ENCODE measurements at places on chromosomes 7 and 10. TPM values are rescaled to one million over a fixed set of nuclear protein-coding genes. Genes with fewer than 3 reads are reported as not detected.

The PSD gene
- total RNA-seq = 8.8 TPM

- no peak for DNase-seq
- H3K4me3 ChIP-seq = no peak overlapping the region
- no peak overlapping the region for H3K27ac ChIP-seq
- no peaks in the 10 kb centered on the region for H3K4me1 ChIP-seq
- no peaks in the 10 kb centered on the region for H3K27me3 ChIP-seq
Observed at GRCh38 chr10:2759233-2759632, 308.1 kb upstream of the PFKP start.

DNA sequence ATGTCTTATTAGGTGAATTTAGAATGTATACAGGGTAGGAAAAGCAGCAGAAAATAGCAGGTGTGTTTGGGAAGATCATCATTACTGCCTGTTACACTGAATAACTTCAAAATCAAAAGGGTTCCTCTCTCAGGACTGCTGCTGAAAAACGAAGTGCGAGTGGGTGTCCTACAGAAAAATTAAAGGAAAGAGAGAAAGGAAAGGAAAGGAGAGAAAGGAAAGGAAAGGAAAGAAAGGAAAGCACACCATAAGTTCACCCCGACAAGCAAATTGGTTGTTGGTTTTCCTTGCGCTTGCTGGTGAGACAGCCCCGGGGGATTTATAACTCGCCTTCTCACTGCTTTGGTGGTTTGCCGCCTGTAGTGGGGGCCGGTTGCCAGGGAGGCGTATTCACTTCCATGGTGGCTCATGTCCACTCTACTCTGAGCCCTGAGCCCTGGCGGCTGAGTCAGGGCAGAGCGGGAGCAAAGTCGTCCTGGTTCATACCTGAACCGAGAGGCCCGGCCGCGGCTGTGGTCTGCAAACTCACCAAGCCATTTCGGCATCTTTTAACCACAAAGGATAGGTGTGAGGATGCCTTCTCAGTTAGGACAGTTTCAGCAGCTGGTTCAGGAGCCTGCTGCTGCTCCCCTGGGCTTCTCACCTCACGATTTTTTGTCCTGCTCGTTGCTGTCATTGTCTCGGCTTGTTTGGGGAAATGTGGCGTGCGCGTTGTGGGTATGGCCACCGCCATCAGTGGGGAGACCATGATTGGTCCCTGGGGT is 26.1 kb downstream of the INPP5A start:
- H3K4me3 ChIP-seq = no peak overlapping the region
- H3K4me1 ChIP-seq = peaks cover 6% of the 10 kb centered on the region
- H3K27ac ChIP-seq = no peak overlapping the region
- H3K27me3 ChIP-seq = no peaks in the 10 kb centered on the region
- DNase-seq = peak; percentile 37
- no peaks in the 10 kb centered on the region for H3K36me3 ChIP-seq

- no peak overlapping the region for H3K4me3 ChIP-seq
- H3K27me3 ChIP-seq = no peaks in the 10 kb centered on the region
- H3K36me3 ChIP-seq = no peaks in the 10 kb centered on the region
- peaks cover 7% of the 10 kb centered on the region for H3K4me1 ChIP-seq
Observed at GRCh38 chr10:88027570-88027969, 164.1 kb downstream of the PTEN start.

- H3K4me3 ChIP-seq = no peak overlapping the region
- H3K4me1 ChIP-seq = peaks cover 10% of the 10 kb centered on the region
- no peaks in the 10 kb centered on the region for H3K36me3 ChIP-seq
- H3K27ac ChIP-seq = no peak overlapping the region
- DNase-seq = no peak
Observed at GRCh38 chr10:50554376-50554994, 69.3 kb downstream of the SGMS1 start.

The HKDC1 gene
- 4.2 TPM for total RNA-seq

DNA sequence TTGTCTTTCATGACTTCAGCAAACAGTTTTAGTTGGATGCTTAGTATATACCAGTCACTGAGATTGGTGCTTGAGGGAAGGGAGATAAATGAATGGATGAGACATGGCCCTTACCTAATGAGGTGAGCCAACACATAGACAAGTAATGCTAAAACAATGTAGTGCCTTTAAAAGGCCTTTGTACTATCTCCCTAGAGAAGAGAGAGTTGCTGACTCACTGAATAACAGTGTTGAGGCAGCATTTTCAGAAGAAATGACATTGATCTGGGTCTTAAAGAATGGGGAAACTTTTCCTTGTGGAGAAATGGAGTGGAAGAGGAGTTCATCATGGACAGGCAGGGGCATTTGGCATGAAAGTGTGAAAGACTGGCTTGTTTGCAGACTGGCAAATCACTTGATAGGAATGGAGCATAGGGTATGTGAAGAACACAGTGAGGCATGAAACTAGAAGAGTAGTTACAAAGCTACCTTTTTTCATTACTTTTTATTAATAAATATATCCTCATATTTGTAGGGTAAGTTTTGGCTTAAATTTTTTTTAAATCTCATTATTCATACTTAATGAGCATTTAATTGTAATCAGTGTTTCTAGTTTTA is 91.2 kb downstream of the KAT6B start:
- no peaks in the 10 kb centered on the region for H3K36me3 ChIP-seq
- peak overlapping the region; percentile 42 for H3K27ac ChIP-seq
- H3K27me3 ChIP-seq = no peaks in the 10 kb centered on the region
- H3K4me1 ChIP-seq = peaks cover 16% of the 10 kb centered on the region
- H3K4me3 ChIP-seq = no peak overlapping the region

GRCh38 chr10:89591111-89591795 is 53.8 kb downstream of the PANK1 start:
- no peaks in the 10 kb centered on the region for H3K4me1 ChIP-seq
- H3K4me3 ChIP-seq = no peak overlapping the region
- H3K36me3 ChIP-seq = no peaks in the 10 kb centered on the region
- peak; percentile 16 for DNase-seq
- H3K27ac ChIP-seq = no peak overlapping the region
- H3K27me3 ChIP-seq = no peaks in the 10 kb centered on the region

The H2BK1 gene
- total RNA-seq = not detected

The EVX1 gene
- total RNA-seq = not detected

The CRYGN gene
- not detected for total RNA-seq

The LIPK gene
- not detected for total RNA-seq

All from astrocyte (in vitro differentiated cells and primary cell).